Esophagus squamous epithelium (tissue), 5 donors: ENCODE measurements at places on chromosomes 7 and 10.

DNA sequence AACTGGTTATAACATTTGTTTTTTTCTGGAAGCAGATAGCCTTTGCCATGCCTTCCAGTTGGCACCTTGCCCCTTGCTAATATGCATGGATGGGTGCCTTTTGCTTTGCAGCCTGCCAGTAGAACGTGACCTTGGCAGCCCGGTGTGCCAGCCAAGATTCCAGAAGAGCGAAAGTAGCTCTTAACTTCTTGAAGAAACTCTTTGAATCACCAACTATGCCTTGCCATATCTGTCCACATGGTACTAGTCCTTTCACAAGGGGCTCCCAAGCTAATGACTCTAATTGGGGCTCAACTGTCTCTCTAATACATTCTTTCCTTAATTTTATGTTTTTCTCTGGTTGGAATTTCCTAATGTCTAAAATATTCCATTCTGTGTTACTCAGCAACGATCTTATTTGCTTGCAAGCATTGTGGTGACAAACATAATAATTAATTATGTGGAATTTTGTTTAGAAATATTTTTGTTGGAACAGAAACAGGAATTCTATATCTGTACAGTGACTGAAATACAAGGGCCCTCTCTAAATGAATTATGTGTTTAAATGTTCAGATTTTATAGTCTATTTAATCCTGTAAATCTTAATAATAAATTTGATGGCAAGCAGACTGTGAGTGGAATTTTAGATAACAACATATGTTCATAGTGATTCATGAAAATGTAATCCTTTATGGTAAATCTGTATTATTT is 45.8 kb downstream of the HDAC9 start:
- DNase-seq = no peak

GRCh38 chr10:17387861-17388503 is 66.4 kb downstream of the ST8SIA6 start:
- DNase-seq = no peak

- no peak for DNase-seq
Observed at GRCh38 chr7:114415064-114415989, 712 bp downstream of the FOXP2 start.

DNA sequence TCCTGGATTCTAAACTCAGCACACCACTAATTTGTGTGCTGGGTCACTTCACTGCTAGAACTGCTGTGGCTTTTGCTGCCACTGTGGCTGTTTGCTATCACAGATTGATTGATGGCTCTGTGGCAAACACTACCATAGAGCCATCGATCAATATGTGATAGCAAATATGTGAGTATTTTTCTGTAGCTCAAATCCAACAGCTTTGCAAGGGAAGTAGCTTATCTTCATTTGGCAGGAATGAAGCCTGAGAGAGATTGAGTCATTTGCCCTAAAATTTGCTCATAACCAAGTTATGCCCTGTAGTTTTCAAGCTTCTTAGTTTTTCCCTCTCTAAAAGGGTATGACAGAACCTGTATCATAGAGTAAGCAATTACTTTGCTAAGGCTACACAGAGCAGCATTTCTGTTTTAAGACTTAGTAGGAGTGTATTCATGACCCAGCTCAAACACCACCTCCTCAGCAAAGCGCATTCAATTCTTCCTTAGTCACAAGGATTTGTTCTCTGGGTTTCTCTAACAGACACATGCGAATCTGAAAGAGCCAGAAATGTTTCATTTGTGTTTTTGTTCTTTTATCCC is 43.1 kb downstream of the MINPP1 start:
- DNase-seq = no peak

DNA sequence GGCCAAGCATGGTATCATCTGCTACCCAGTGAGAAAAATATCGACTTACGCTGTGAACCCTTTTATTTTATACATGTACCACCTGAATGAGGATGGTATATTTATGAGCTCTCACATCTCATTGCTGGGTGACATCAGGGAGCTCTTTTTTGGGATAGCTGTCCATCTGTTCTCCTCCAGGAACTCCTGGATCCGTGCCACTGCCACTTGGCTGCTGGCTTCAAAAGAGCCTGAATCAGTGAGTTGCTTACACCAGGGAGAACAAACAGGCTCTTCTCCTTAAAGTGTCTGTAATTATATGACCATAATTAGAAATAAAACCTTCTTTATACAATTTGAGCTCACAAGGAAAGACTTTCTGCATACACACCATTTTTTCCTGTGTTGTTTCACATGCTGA is 106.2 kb downstream of the KAT6B start:
- no peak for DNase-seq

DNA sequence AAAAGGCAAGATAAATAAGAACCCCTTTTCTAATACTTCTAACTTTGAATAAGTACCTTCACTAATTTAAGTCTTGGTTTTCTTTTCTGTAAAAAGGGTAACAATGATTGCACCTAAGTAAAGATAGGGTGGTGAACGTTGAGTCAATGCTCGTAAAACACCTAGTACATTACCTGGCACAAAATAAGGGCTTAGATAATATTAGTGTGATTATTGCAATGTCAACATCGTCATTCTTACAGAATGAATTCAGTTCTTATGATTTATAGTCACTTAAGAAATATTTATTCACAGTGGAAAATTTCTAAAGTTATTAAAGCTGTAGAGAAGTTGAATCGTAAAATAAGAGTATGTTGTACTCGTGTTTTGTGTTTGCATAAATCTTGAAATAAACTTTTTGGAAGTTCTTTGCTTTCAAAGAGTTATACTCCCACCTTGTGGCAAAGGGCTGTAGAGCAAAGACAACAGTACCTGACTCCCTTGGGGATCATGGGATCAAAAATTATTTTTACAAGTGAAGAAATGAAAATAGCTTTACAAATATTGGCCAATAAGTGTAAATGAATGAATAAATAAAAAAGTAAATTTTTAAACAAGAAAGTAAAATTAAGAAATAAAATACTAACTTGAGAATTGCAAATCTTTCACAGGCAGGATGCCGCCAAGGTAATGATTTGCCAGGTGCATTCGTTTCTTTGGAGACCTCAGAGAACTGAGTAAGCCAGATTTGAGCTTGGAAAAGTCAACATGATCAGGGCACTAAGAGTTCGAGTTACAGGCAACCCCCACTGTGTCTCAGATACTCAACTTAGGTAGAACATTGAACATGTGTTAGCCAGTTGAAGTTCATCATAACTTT is 285.8 kb upstream of the CACNA2D1 start:
- DNase-seq = no peak

- no peak for DNase-seq
Observed at GRCh38 chr7:112448381-112448780, 1.9 kb upstream of the IFRD1 start.

DNA sequence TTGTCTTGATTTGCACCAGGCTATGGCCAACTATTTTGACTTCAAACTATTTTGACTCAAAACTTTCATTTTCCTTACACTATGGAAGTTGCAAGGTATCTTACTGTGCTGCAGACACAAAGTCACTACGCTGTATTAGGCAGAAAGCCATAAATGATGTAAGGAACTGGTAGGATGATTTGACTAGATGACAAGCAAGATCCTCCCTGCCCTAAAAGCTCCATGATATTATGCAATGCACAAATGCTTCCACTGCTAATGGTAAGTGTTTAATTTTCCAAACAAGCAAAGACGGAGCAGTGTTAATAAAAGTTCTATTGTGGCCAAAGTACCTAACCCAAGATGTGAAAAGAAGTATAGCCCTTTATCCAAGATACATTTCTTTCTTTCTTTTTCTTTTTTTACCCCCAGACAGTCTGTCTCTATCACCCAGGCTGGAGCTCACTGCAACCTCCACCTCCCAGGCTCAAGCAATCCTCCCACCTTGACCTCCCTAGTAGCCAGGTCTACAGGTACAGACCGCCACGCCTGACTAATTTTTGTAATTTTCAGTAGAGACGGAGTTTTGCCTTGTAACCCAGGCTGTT is 98.2 kb downstream of the ANK3 start:
- DNase-seq = no peak

DNA sequence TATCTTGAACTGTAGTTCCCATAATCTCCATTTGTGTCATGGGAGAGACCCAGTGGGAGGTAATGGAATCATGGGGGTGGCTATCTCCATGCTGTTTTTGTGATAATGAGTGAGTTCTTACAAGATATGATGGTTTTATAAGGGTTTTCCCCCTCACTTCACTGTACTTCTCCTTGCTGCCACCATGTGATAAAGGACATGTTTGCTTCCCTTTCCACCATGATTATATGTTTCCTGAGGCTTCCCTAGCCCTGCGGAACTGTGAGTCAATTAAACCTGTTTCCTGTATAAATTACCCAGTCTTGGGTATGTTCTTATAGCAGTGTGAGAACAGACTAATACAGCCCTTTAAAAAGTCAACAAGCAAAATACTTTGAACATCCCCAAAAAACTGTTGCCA is 427.7 kb downstream of the HTR7 start:
- no peak for DNase-seq
